MV-4-11 (cell line): ENCODE measurements at places on chromosomes 16 and 17.
A peak's percentile ranks its signal among the peaks of the same experiment; 100 is the strongest.

GRCh38 chr17:38509772-38510420, 81.6 kb downstream of the ARHGAP23 start:
- no peak for DNase-seq

GRCh38 chr17:41848788-41849187, 11.2 kb downstream of the KLHL10 start:
- DNase-seq, result no peak

DNA sequence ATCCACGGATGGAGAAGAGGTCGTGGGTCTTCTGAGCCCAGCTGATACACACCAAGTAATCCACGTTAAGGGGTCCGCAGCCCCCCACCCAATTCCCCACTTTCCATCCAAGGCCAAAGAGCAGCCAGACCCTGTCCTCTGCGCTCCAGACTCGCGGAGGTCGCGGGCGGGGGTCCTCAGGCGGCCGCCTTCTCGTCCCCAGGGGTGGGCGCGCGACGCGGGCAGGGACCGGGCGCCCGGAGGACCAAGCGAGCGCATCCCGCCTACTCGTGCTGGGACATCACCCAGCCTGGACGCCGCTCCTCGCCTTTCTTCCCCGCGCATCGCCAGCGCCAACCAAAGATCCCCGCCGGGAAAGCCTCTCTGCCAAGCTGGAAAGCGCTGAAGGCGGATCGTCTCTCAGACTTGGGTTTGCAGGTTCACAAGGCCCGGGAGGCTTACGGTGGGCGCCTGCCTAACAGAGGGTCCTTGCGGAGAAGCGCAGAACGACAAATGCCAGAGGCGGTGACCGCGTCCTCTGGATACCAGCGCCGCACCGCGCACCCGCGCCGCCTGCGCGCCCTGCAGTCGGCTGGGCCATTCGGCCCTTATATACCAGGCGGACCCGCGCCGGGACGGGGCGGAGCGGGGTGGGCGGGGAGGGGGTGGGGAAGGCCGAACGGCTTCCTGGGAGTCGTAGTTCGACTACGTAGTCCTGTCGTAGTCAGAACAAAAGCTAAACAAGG, 471.6 kb downstream of the SOX9 start:
- DNase-seq, result no peak

GRCh38 chr16:77213542-77214106, 14.4 kb downstream of the SYCE1L start:
- DNase-seq, result no peak

DNA sequence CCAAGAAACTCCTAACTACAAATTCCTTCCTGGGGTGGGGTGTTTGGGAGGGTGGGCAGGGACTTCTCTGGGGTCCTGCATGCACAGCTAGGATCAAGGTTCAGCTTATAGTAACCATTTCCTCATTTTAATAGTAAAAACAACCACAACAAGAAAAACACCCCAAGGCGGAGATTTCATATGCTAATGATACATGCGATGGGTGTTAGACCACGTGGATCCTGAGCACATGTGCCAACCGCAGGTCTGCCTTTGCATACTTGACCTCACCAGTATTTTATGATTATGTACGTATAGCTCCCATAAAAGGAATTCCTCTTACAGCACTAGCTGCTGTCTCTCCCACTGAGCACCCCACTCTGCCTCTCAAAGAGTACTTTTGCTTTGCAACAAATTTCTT, 1.9 kb downstream of the KRTAP4-11 start:
- peak; percentile 65 for DNase-seq

DNA sequence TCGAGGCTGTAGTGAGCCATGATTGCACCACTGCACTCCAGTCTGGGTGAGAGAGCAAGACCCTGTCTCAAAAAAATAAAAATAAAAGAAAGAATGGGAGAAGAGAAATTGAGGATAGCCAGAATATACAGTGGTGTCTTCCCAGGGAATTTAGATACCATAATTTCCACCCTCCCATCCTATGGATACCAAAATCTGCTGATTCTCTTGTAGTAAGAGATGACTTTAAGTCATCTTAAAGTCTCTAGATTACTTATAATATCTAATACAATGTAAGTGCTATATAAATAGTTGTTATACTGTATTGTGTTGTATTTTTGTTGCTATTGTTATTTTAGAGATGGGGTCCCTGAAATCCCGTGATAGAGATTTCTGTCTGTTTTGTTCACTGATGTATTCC, 1.5 kb upstream of the ERAL1 start:
- DNase-seq, result no peak

- no peak for DNase-seq
Measured at GRCh38 chr17:16943032-16943352, 28.9 kb downstream of the TNFRSF13B start.

DNA sequence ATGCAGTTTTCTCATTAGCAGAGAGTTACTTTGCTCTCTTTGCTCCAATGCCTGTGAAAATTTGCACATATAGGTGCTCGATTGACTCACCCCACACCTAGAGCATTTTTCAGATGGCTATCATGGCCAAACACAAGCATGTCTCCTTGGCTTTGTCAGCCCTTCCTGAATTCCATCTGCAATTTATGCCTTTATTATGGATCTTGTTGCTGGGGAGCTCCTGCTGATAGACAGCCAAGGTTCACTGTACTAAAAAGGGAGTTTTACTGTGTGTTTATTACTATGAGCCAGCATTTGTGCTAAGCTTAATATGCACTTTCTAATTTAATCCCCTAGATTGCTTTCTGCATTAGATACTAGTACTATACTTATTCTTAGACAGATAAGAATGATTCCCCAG, 93.3 kb downstream of the TOX3 start:
- no peak for DNase-seq

DNA sequence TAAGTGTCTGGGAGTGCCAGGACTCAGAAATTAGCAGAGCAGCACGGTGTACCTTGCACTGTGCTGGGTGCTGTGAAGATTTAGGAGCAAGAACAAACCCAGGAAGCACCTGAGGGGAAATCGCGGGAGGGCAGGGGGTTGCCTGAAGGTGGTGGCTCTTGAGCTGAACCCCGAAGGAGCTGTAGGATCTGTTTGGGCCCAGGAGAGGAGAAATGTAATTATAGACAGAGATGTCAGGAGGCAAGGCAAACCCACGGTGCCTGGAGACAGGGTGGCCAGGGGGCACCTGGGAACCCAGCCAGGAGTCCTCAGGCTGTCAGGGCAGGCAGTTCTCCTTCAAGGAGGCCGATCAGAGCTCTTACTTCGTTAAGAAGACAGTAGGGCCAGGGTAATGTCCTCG, 109.1 kb downstream of the C16orf78 start:
- no peak for DNase-seq

DNA sequence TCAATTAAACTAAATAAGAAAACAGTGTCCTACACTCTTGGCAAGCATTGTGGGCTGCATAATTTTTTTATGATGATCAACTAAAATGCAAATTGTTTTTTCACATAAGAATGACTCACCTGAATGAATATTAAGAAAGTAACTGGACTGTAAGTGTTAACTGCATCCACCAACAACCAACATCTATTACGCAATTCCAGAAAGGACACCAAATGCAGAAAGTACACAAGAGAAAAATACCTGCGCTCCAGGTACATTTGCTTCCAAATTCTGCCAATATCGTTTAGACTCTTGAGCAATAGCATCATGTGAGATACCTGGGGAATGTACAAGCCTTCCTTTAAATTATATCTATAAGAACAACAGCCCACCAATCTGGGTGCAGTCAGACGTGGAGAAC, 19.8 kb upstream of the TXNDC11 start:
- DNase-seq, result no peak

DNA sequence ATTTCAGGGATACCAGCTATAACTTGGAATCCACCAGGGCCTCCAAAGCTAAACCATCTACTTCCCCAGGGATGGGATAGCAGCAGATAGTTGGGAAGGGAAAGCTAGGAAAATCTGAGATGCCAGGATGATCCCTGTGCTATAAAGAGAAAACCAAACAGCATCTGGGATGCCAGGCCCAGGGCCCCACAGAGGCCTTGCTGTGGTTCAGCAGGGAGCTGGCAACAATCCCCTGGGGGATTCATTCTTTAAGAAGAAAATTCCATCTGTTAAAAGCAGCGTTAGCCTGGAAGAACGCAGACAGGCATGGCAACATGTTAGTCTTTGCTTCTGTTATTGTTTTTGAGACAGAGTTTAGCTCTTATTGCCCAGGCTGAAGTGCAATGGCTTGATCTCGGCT, 16.6 kb downstream of the MYO18A start:
- no peak for DNase-seq

DNA sequence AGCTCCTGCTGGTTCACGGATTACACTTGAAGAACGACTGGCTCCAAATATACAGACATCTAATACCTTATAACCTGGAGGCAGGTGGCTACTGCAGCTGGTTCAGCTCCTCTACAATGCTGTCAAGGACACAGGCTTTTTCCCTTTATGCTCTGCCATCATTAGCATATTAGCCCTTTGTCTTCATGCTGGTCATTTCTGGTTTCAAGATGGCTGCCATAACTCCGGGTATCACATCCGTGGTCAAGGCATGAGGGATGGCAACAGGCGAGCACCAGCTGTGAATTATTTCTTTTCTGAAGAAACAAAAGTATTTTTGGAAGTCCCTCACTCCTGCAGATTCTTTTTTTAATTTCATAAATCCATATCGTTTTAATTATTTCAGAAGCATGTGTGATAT, 124.3 kb upstream of the MED13 start:
- DNase-seq, result no peak

DNA sequence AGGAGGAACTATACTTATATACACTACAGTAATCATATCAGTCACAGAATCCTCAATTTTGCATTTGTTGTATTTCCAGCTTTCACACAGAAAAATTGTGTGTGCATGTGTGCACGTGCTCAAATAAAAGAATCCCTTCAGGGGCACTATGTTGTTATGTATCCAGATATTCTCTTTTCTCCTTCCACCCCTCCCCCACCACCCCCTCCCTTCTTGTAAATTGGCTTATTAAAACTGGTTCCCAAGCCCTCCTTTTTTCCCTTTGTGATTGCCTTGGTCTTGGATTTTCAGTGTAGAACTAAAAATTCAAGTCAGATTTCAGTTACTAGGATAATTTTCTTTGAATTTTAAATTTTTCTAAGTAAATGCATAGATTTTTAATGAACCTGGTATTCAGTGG, 86.3 kb downstream of the WNT3 start:
- DNase-seq, result no peak

DNA sequence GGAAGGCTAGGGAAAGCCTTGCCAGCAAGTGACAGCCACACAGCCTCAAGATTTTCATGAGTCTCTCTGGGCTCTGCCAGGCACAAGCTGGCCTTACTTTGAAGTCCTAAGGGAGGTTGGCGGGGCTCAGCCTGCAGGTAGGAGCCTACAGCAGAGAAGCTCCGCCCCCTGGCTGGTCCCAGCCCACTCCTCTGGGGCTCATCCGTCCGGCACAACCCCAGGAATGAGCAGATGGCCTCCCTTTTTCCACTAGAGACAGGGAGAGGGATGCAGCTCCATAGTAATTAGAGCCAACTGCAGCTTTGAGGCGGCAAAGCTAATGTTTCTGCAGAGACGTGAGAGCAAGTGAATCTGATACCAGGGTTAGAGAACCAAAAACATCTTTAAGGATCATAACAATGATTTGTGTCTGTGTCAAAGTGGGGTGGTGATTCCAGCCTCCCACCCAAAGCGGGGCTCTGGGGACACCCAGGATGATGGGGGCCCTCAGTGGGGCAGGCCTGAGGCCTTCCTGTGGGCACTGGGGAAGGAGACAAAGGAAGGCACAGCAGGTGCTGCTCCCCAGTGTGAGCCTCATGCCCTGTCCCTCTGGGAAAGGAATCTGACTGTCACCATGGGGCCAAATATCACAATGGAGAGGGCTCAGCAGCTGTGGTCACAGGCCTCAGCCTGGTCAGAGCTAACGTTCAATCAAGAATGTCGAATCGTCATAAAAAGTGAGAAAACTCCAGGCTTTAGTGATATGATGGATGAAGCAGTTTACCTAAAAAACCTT, 61.5 kb downstream of the RBFOX3 start:
- no peak for DNase-seq

GRCh38 chr16:66358231-66358630, 8.3 kb upstream of the CDH5 start:
- DNase-seq, result no peak

GRCh38 chr16:11470676-11471415, 115.9 kb downstream of the LITAF start:
- peak; percentile 15 for DNase-seq

GRCh38 chr17:21061971-21062526, 19.2 kb upstream of the USP22 start:
- no peak for DNase-seq

GRCh38 chr16:86383488-86384262, 126.7 kb upstream of the FOXF1 start:
- peak; percentile 90 for DNase-seq

DNA sequence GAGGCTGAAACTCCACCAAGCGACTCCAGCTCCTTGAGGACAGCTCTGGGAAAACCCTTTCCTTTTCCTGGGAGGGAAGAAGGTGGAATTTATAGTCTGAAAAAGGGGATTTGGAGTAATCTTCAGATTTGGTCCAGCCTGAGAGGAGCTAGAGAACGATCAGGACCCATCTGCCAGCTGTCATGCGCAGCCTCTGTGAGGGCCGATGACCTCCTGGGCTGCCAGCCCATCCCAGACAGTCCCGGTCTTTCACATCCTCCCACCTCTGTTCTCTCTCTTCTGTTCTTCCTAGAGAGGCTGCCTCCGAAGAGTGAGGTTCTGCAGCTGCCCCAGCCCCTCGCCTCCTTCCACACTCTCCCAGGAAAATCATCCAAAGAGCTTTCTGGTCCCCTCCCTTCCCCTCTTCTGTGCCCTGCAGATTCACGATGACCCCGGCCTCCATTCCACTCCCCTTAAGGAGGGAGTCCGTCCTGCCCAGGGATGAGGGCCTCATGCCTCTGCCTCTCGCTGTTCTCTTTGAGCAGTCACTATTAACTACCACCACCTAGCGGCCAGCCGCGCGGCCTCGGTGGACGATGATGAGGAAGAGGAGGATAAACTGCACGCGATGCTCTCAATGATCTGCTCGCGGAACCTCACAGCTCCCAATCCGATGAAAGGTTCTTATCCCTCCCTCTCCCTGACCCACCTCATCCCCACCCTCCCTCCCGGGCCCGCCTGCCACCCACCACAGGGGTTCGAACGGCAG, 29.6 kb downstream of the SGSM2 start:
- DNase-seq, result no peak

DNA sequence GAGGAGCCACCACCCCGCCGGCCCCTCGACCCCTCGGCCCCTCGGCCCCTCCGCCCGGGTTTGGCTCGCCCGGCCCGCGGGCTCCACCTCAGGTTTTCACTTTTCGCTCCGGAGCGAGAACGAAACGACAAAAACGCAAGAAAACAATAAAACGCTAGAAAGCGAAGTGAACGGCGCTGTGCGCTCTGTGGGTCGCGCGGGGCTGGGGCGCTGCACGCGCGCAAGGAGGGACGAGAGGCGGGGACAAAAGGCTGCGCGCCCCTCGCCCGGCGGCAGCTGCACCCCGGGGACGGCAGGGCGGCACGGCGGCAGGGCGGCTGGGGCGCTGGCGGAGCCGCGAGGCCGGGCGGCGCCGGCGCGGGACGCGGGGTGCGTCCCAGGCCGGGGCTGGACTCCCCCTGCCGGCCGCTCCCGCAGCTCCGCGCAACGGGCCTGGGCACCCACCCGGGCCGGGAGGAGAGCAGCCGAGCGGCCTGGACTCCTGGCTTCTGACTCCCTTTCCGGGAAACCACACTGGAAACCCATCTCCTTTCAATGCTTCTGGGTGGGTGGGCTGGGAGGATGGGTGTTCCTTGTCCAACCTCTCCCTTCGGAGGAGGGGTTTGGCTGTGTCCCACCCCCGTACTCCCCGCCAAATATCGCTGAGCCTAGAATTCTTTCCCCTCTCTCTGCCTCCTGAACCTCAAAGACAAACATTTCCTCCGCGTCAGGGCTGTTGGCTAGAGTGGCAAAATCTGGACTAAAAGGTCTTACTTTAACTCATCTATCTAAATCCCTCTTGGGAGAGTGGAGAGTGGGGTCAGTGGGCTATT, 9.9 kb downstream of the TBX2 start:
- peak; percentile 15 for DNase-seq
